ENCODE measurements at places on chromosomes 12 and 14.

DNA sequence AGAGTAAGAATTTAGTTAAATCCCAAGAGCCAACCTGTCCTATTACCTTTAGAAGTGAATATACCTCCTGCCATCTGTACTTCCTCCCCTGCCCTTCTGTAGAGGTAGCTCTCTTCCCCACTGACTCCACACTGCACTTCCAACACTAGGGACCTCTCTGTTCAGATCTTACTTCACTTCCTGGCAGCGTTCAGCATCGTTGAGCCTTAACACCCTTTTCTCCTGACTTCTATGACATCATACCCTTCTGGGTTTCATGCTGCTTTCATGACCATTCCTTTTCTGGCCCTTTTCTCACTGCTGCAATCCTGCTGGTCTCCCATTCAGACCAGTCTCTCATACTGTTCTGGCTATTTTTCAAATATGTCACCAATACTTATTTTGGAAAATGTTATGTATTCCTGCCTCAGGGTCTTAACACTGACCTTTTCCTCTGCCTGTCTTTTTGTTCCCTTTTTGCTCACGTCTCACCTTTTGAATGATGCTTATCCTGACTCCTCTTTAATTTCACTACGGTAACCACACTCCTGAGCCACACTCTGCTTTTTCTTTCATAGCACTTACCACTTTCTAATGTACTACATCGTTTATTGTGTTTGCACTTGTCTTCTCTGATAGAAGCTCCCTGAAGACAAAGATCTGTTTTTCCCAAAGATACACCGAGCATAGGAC, 67.6 kb downstream of the PLEKHA5 start:
- DNase-seq = no peak

- DNase-seq = no peak
Measured at GRCh38 chr12:42741771-42742510, 152.4 kb upstream of the PRICKLE1 start.

- no peak for DNase-seq
Measured at GRCh38 chr12:132169376-132169775, 25.1 kb downstream of the NOC4L start.

- no peak for DNase-seq
Measured at GRCh38 chr14:97456958-97457357, 659.8 kb downstream of the VRK1 start.

DNA sequence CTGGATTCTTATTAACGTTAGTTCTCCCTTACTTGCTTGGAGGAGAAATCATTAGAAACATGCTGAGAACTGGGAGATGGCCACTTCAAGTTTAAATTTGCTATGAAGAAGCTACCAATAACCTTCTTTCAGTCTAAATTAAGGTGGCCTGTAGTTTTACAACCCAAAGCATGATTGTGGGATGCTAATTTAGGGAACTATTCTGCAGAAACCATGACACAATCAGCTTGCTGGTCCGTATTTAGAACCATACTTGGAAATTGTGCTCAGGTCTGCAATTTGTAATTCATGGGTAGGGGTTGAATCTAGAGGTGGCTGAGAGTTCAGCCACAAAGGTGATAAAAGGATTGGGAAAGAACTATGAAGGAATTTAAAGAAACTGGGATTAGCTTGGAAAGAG, 405.7 kb downstream of the RAD51B start:
- DNase-seq = no peak

DNA sequence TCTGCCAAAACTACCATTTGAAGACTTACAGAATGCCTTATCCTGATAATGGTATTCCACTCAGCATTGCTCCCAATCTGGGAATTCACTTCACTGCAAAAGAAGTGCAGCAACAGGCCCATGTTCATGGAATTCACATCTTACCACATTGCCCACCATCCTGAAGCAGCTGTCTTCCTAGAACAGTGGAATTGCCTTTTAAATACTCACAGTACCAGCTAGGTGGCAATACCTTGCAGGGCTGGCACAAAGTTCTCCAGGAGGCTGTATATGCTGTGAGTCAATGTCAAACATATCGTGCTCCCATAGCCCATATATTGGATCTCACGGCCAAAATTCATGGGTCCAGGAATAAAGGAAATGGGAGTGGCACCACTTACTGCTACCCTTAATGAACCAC, 83.8 kb upstream of the PLEKHG7 start:
- DNase-seq = no peak

- DNase-seq = no peak
Measured at GRCh38 chr14:90570461-90570860, 173.6 kb downstream of the CALM1 start.

DNA sequence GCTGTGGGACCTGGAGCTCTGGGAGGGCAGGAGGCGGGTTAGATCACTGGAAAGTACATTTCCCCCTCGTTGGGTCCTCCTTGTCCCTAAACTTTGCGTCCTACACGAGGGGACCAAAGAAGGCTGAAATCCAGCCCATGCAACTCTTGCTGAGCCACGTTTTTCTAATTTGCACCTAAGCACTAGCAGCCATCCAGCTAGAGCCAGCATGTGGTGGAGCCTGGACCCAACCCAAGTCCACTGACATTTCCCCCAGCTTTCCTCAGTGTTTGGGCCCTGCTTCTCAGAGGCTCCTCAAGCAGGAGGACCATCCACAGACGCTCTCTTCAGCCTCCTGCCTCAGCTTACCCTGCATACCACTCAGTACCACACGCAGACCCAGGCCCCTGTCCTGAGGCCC, 49.7 kb downstream of the TSPAN11 start:
- DNase-seq = no peak

DNA sequence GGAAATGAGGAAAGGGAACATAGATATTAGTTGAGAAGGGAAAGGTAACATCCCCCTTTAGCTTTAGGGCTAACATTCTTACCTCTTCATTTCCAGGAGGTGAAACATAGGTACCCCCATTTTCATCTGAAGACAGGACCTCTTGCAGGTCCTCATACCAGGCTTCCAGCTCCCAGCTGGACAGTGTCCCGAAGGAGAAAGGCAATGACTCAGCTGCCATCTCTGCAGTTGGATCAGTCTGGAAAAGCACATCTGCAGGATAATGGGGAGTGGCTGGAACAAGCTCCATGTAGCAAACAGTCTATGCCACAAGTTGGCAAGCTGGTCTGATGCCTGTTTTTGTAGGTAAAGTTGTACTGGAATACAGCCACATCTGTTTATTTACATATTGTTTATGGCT, 3.1 kb downstream of the DDIT3 start:
- DNase-seq = no peak

- DNase-seq = no peak
Measured at GRCh38 chr12:1305791-1306500, 288.4 kb downstream of the FBXL14 start.

DNA sequence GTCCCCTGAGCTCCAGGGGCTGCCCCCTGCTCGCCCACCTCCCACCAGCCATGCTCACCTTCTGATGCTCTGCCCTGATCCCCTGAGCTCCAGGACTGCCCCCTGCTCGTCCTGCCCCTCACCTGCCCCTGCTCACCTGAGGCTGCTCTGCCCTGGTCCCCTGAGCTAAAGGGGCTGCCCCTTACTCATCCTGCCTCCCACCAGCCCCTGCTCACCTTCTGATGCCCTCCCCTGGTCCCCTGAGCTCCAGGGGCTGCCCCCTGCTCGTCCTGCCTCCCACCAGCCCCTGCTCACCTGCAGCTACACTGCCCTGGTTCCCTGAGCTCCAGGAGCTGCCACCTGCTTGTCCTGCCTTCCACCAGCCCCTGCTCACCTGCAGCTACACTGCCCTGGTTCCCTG, 247.2 kb downstream of the TMEM121 start:
- DNase-seq = no peak

GRCh38 chr14:81889529-81889928, 355.9 kb upstream of the SEL1L start:
- no peak for DNase-seq

DNA sequence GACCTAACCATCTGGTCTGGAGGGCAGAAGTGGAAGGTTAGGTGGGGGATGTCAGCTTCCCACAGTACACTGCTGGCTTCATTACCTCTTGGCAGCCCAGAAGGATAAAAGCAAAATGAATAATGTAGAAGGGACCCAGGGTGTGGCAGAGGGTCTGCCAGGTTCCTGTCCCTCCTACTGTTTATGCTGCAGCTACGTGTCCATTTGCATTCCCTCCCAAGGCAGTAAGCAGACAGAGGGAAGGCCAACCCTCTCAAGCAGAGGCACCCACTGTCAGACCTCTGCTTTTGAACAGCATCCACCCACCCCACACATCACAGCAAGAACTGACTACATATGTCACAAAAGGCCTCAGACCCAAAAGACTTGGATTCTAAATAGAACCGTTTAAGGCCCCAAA, 19.4 kb downstream of the MAX start:
- DNase-seq = no peak

GRCh38 chr12:100031836-100032235, 47.1 kb upstream of the ANKS1B start:
- DNase-seq = no peak

DNA sequence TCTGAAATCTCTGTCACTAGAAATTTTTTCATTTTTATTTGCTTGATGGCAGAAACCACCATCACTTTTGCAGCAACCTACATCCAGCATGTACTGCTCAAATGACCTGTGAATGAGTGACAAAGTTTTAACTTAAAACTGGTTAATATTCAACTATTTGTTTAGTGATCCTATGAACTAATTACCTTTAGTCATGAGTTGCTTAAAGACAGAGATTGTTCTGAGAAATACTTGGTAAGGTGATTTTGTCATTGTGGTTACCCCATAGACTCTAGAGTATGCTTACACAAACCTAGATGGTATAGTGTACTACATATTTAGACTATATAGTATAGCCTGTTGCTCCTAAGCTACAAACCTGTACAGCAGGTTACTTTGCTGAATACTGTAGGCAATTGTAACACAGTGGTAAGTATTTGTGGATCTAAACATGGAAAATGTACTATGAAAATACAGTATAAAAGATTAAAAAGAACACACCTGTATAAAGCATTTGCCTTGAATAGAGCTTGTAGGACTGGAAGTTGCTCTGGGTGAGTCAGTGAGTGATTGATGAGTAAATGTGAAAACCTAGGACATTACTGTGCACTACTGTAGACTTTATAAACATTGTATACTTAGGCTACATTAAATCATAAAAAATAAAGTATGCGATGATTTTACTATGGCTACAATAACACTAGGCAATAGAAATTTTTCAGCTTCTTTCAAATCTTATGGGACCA, 256.6 kb upstream of the PPFIA2 start:
- DNase-seq = no peak

GRCh38 chr14:23528555-23528954, 23.0 kb downstream of the ZFHX2 start:
- no peak for DNase-seq

- DNase-seq = no peak
Measured at GRCh38 chr12:124566997-124567672, at the start of gene NCOR2. NCOR2 (minus strand) TSS chr12:124567612; CDS start chr12:124495251, 72,361 bp downstream.

- peak; percentile 38 for DNase-seq
Measured at GRCh38 chr14:96090441-96091148, 51.4 kb downstream of the C14orf132 start.

- DNase-seq = no peak
Measured at GRCh38 chr12:70994217-70994788, 73.8 kb upstream of the PTPRR start.

DNA sequence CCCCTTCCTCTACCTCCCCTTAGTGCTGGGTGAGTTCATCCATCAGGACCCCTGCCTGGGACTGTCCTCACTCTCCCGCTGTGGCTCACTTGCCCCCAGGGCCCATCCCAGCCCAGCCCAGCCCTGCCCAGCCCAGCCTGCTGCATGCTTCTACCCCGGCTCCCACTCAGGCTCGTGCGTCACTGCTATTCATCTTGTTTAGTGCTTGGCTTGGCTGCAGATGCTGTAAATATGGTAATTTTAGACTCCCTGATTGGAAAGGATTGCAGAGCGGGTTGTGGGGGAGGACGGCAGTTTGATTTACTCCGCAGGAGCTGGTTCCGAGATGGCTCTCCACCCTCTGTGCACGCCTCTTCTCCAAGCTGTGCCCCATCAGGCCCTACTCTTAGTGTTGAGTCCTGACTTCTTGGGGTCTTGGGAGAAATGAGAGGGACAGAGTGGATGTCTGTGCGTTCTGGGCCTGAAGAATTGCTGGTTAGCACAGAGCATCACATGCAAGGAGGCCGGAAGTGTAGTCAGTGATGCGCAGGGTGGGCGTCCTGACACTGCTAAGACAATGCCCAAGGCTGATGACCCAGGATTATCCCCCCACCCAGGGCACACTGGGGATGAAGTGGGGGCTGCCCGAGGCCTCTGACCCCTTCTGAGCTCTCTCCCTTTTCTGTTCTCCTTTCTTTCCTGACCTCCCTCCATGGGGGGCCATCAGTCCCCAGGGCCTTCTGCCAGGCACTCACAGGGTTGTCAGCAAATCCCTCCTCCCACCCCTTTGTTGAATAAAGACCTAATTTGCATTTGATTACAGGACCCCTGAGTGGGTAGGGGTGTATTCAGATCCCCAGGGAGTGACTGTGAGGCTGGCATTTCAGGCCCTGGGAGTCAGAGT, 244.4 kb downstream of the ZFP36L1 start:
- peak; percentile 45 for DNase-seq

All from amygdala (tissue), 56 donors.